ENCODE measurements at places on chromosomes 4 and X.

- DNase-seq: no peak
These were observed 572 bp upstream of the SMPX start for GRCh38 chrX:21758488-21758887.

DNA sequence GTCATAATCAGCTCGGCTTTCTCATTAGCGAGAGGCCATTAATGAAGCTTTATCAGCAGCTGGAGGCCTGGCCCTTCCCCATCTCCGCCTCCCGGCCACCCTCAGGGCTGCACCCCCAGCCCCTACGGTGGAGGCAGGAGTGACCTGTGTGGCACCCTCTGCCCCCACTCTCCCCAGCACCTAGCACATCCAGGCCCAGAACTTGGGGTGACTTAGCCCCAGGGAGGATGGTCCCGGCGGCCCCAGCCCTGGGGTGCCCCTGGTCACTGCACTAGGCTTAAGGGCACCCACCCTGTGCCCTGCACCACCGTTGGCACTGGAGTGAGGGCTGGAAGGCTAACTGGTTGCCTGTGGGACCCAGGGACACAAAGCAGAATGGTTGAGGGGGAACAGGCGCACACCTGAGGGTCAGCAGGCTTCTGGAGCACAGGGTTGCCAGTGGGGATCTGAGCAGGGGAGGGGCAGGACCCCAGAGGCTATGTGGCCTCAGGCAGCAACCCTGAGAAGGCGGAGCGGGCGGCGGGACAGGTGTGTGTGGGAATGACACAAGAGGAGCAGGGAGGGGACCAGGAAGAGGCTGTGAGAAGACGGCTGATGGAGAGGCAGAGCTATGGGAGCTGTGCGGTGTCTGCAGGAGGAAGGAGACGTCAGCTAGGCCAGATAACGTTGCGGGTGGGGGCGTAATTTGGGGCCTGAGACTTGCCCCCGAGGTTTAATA lies 120.2 kb downstream of the FAM53A start:
- DNase-seq: no peak

DNA sequence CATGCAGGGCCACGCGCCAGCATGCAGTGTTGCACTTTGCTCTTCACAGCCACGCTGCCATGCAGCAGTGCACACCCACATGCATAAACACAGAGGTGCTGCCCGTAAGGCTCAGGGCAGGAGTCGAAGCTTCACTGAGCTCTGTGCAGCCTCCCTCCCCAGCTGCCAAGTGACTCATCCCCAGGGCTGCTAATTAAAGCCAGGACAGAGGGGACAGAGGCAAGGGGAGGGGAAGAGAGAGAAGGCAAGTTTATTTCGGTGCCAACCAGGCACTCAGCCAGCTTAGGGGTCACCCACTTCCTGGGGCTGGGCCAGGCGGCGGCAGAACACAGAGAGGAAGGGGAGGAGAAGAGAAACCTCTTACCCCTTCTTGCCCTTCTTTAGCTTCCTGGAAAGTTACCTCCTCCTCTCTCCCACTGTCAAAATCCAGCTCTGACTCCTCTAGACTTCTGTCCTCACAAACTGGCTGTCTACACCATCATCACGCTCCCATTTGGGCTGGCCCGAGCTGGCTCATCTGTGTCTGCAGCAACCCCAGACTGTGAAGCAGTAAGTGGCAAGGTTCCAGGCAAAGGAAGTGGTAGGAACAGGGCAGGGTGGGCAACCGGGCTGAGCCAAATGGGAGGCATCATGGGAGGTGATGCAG lies 6.2 kb upstream of the IQSEC2 start:
- DNase-seq: peak; percentile 66

DNA sequence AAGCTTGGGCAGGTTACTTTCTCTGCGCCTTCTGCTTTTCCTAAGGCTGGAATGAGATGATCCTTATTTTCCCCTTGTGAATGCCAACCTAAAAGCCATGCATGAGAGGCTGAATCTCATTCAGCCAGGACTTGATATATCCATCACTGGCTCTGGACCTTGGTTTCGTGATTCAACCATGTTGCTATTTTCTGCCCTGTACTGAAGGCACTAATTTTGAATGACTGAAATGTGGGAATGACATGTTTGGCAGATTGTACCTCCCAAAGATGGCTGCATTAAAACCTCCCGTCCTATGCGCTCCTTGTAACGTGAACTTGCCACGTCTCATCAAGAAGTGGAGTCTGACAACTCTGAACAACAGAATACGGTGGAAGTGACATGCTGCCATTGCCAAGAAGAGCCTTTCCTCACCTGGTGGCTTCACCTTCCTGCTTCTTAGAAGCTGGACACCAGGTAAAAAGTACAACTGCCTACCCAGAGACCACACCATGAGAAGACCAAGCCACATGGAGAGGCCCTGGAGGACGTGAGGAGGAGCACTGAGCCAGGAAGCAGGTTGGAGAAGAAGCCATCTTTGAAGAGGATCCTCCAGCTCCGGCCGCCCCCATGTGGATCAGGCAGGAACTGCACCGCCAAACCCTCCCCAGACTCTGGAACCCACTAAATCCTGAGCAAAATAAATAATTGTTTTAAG lies 174.5 kb downstream of the NSUN7 start:
- DNase-seq: peak; percentile 69

GRCh38 chrX:15653961-15654360 lies 10.6 kb downstream of the CLTRN start:
- no peak for DNase-seq

GRCh38 chr4:156422576-156422975 lies 468.9 kb upstream of the CTSO start:
- no peak for DNase-seq

GRCh38 chr4:156974264-156974663 lies 2.7 kb upstream of the PDGFC start:
- peak; percentile 63 for DNase-seq

- DNase-seq: peak; percentile 0
These were observed 96.4 kb upstream of the TRPC5OS start for GRCh38 chrX:111779582-111779981.

DNA sequence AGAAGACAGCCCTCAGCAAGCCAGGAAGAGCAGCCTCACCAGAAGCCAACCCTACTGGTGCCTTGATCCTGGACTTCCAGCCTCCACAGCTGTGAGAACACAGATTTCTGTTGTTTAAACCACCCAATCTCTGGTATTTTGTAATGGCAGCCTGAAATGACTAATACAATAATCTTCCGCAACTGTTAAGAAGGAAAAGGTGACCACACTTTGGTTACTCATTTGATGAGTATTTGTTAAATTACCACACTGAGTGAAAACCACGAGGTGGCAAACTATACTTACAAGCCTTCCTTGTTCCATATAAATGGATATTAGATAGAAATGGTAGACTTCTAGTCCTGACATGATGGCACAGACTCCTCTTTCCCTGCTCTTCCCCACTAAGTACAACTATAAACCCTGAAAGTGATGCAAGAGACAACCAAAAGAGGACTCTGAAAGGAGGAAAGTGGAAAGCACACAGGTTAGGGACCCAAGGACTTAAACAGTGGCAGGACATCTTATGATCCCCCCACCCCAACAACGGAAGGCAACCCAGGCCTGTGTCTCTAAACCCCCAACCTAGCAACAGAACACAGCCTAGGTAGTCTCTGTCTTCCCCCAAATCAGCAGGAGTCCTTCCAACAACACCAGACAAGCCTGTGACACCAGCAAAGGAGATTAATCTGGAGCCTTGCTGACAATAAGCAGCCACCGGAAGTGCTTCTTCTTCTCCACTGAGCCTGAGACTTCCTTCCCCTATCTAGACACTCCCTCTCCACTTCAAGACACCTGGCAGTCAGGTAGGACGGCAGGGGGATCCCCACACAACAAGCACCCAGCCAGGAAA lies 12.3 kb downstream of the ZNF182 start:
- peak; percentile 14 for DNase-seq

GRCh38 chr4:189780391-189780790 lies 160.3 kb upstream of the FRG1 start:
- DNase-seq: no peak

- peak; percentile 0 for DNase-seq
These were observed 407.4 kb upstream of the AADAT start for GRCh38 chr4:170497112-170497511.

- peak; percentile 12 for DNase-seq
These were observed 210.8 kb downstream of the ARHGAP10 start for GRCh38 chr4:147942729-147943128.

DNA sequence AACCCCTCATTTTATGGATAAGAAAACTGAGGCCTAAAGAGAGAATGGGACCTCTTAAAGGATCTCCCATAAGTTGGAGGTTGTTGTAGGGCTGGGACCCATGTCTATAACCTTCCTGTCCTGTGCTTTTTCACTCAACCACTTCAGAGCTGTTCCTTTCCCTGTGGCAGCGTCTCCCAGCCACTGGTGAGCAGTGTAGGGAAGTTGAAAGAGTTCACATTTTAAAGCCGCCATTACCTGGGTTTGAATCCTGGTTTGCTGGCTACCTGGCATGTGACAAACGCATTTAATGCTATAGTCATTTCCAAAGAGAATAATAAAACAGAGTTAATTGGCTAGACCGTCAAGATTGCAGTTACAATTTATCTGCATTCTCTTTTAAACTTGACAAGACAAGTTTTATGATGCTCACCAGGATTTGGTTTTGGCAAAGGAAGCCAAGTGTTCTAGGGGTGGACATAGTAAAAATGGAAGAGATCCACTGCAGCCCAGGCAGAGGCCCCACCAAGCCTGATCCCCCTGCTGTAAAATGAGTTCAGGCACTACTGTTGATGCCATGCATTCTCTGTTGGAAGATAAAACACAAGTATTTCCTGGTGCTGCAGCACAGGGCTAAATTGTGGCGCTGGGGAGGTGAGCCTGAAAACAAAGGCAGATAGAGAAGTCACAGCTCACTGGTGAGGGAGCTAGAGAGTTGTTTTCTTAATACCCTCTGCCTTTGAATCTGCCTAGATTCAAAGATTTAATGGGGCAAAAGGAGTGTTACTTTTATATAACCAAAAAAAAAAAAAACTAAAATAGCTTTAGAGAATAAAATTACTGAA lies 218.7 kb downstream of the NWD2 start:
- no peak for DNase-seq

GRCh38 chr4:72323227-72323626 lies 245.8 kb downstream of the ADAMTS3 start:
- DNase-seq: peak; percentile 6

DNA sequence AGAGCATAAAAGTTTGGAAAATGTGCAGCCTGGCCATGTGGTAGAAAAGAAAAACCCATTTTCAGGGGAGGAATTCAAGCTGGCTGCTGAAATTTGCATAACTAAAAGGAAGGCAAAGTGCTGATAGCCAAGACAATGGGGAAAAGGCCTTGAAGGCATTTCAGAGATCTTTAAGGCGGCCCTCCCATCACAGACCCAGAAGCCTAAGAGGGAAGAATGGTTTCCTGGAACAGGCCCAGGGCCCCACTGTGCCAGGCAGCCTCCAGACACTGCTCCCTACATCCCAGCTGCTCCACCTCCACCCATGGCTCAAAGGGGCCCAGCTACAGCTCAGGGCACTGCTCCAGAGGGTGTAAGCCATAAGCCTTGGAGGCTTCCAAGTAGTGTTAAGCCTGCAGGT lies 158.0 kb upstream of the PRDX4 start:
- DNase-seq: no peak
